ENCODE measurements at places on chromosomes 2 and 18. TPM values are rescaled to one million over a fixed set of nuclear protein-coding genes. Genes with fewer than 3 reads are reported as not detected.

NXPH2 gene
- total RNA-seq = 1.4 TPM

B4GALT6 gene
- 6.0 TPM for total RNA-seq

DNA sequence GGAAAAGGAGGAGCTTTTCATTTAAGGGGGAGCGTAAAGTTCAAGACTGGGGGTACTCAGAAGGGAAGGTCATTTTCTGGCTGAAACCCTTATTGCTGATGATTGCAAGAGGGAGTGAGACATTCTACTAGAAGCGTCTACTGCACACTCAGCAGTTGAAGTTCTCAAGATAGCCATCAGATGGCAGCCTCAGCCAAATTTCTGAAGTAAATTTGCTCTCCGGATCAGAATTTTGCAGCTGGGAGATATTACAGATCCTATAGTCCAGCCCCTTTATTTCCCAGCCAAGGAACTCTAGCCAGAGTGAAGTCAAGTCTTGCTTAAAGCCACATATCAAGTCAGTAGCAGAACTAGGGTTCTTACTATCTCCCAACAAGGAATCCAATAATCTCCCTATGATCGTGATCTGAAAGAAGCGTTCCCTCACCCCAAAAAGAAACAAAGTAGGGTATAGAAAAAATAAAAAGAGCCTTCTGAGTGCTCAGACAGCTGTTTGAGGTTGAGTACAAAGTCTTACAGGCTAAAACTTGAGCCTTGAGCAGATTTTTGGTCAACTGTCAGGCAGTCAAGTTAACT, 24.0 kb downstream of the RAX start:
- DNase-seq = peak; percentile 57

AKAIN1 gene
- total RNA-seq = not detected

DNA sequence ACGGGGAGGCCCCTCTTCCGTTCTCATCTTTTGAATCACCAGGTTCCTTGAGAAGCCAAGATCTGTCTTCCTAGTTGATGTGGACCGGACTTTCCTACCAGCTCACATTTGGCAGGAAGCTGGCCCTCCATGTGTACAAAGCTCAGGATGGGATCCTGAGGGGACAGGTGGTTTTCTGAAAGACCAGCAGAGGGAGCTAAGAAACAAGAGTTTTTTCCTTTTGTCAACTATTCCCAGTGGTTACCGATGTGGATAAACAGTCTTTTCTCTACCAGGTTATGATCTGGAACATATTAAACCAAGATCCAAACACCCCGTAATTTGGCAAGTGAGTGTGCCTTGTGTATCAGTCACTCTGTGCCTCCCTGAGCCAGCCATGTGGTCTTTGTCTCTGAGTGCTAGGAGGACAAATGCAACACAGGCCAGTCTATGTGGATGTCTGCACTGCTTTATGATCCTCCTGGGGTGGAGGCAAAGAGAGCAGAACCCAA, 25.1 kb upstream of the ARHGAP25 start:
- DNase-seq = peak; percentile 43

DOK1 gene
- 20.6 TPM for total RNA-seq

- no peak for DNase-seq
Observed at GRCh38 chr18:65259403-65259802, 491.4 kb upstream of the CDH7 start.

- peak; percentile 92 for DNase-seq
Observed at GRCh38 chr2:200787351-200788120, 24.2 kb upstream of the BZW1 start.

GRCh38 chr2:173869244-173870229, 95.6 kb downstream of the SP3 start:
- DNase-seq = no peak

TBR1 gene
- total RNA-seq = not detected

DNA sequence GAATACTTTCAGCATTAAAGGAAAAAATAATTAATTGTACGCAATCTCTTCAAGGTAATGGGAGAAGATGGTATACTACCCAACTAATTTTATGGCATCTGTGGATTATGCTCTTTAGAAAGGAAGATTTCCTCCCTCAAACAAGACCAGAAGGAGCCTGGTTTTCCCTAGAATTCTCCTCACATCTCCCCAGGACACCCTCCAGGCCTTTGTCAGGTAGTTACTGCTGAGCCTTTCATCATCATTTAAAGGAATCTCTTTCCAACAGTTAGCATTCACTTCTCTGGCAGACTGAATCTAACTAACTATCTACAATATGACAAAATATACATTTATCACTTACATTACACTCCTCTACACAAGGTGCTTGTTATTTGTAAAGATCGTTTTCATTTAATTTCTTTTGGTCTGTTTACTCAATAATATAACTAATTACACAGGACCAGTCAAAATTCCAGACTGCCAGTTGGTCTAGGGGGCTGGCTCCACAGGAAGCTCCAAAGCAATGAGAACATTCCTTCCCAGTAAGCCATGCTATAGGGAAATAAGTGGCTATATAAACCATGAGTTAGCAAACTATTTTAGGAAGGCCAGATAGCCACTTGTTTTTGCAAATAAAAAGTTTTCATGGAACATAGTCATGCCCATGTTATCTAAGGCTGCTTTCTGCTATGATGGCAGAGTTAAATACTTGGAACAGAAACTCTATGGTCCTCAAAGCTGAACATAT, 19.1 kb downstream of the ZNF24 start:
- no peak for DNase-seq

DNA sequence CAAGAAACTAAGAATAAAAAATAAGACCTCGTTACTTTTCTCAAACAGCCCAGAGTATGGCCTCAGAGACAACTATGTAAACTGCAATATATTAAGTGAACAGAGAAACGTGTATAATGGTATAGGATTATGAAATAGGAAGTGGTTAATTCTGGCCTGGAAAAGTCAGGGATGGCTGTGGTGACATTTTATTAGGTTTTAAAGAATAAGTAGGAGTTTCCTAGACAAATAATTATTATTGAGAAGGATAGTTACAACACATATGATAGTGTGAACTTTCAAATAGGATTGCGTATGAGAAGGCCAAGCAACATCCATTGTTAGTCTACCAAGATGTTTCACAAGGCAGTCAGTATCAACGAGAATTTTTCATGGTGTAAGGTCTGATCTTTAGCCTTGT, 244.1 kb downstream of the LPIN1 start:
- no peak for DNase-seq

- no peak for DNase-seq
Observed at GRCh38 chr2:188819011-188819410, 155.2 kb upstream of the COL3A1 start.

DNA sequence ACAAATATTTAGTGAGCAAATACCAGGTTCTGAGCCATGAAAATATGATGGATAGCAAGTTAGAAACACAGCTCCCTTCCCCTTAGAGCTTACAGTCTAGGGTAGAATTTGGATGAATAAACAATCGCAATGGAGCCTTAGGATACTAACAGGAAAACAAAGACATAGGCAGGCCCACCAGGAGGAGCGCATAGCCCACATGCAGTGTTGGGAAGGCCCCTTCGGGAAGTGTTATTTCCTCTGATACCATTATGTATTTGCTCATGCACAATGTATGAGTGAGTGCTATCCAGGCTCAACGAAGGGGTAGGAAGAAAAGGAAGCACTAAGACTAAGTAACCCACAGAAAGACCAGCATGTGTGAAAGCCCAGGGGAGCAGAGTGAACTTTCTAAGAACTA, 54.0 kb downstream of the RAB27B start:
- DNase-seq = no peak

VPS4B gene
- total RNA-seq = 36.9 TPM

GRCh38 chr2:32430804-32431203, 74.0 kb downstream of the BIRC6 start:
- no peak for DNase-seq

ITPRIPL1 gene
- total RNA-seq = 2.4 TPM

DNA sequence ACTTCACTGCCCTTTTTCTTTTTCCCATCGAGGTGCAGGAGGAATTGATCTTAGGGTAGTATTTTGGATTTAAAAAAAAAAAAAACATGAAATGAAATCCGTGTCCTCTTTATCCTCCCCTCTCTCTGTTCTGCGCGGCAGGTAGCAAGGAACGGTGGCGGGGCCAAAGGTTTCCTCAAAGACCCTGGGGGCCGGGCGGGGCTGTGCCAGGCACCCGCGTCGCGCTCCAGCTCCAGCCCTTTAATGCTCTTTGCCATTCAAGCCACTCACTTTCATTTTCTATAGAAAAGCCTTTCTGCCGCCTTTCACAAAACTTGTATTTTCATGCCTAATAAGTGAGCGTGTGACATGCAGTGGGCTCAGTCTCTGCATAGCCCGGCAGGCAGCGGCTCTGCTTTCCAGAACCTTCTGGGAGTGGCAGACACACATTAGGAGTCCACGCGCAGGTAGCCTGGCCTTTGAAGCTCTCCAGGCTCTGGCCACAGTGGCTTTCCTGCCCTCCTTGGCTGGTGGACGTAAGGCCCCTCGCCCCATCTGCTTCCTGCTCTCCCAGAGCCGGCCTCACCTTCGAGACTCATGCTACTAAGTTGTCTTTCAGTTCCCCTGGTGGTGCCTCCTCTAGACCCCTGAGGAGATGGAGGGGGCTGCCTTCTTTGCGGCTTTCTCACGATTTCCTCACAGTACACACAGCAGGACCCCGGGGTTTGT, 41.7 kb downstream of the AGAP1 start:
- no peak for DNase-seq

CCDC141 gene
- total RNA-seq = not detected
